ENCODE measurements at places on chromosomes 7 and 10. TPM values are rescaled to one million over a fixed set of nuclear protein-coding genes. Genes with fewer than 3 reads are reported as not detected.

DNA sequence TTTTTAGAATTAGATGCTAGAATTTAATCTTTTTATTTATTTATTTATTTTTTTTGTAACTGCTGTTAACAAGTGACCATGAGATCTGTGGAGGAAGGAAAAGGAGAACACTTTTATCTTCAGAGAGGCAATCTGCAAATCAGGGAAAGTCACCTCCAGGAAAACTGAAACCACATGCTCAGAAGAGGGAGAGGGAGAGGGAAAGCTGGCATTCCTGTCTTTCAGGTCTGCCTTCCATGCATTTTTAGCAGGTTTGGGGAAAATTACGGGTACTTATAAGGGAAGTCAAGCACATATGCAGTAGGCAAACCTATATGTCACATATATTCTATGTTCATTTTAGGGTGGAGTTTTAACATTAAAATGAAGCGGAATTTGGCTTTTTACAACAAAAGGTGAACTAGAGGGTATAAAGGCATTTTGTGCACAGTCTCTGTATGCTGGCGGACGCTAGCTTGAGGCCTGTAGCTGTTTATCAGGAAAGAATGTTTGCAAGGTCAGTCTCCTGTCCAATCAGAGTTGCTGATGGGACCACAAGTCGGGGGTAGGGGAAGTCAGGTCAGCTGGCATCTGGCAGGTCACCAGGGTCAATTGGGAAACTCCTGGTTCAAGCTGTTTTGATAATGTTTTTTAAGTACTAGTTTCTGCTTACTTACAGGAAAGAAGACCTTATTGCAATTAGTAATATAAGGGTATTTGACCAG, 333.5 kb downstream of the GPR158 start:
- DNase-seq = no peak
- no peaks in the 10 kb centered on the region for H3K4me1 ChIP-seq
- H3K4me3 ChIP-seq = no peak overlapping the region
- no peaks in the 10 kb centered on the region for H3K27me3 ChIP-seq
- no peaks in the 10 kb centered on the region for H3K36me3 ChIP-seq
- no peak overlapping the region for H3K27ac ChIP-seq

DNA sequence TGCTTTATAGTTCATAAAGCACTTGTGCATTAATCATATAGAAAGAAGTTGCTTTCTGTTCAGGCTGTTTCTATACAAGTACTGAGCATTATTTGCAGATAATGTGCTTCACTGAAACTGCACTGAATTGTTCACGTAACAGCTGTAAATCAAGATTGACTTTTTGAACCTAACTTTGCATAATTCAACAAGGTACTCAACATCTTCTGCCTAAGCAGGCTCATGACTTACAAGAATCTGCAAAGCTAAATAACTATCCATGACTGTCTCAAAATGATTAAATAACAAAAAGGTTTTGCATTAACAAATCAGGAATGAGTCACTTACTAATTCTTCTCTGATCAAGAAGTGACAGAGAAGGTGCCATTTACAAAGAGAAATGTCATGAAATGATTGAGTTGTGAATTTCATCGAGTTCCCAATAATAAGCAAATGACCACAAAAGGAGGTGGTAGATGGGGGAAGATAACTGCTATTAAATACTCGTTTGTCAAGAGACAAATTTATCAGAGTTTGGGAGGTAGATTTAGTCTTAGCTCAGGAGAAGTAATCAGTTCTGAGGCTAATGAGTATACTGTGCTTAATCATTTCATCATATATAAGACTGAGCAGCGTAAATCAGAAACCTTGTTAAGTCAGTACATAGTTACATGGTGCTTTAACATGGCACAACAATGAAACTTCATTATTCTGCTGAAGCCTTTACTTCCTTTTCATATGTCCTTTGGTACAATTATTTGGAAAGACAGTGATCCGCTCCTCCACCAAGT, 161.3 kb upstream of the LRRN3 start:
- no peak for DNase-seq
- no peak overlapping the region for H3K27ac ChIP-seq
- no peak overlapping the region for H3K4me3 ChIP-seq
- peaks cover 7% of the 10 kb centered on the region for H3K4me1 ChIP-seq

DNA sequence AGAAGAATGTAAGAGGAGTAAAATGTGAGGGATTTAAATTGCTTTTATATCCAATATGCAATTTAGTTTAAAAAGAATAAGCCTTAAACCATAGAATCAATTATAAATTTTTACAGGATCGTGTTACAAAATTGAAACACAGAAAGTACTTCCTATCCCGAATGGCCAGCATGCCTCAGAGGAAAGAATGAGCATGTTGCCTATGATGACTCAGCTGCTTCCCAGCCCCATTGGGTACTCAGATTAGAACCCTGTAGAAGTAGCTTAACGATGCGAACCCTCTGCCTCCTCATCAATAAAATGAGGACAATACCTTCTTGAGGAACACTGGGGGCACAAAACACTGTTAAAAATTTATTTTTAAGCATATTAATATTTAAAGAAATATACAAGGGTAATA, 113.4 kb upstream of the CDK1 start:
- DNase-seq = no peak
- H3K4me3 ChIP-seq = no peak overlapping the region
- H3K27me3 ChIP-seq = no peaks in the 10 kb centered on the region
- H3K36me3 ChIP-seq = peaks cover 9% of the 10 kb centered on the region
- H3K4me1 ChIP-seq = peaks cover 32% of the 10 kb centered on the region

- DNase-seq = no peak
- peaks cover 61% of the 10 kb centered on the region for H3K4me1 ChIP-seq
- no peaks in the 10 kb centered on the region for H3K36me3 ChIP-seq
- H3K27me3 ChIP-seq = peaks cover 13% of the 10 kb centered on the region
- H3K27ac ChIP-seq = peak overlapping the region; percentile 1
These were observed 15.1 kb upstream of the RALA start for GRCh38 chr7:39608278-39608677.

DNA sequence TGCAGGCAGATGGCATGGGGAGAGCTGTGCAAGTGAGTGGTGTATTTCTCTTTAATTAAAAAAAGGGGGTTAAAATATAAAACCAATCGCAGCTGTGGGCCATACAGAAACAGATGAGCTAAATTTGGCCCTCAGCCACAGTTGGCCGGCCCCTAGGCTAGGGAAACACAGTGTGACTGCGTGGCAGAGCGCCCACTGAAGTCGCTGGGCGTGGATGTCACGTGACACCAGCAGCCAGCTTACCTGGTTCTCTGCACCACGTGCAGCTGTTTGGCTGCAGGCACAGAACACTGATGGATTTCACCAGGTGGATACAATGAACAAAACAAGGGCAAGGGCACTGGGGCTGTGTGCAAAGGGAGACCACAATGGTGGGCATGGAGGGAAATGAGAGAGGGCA, 119.3 kb upstream of the ZNF746 start:
- DNase-seq = no peak
- H3K27me3 ChIP-seq = no peaks in the 10 kb centered on the region
- H3K27ac ChIP-seq = no peak overlapping the region
- H3K36me3 ChIP-seq = peaks cover 78% of the 10 kb centered on the region
- peaks cover 11% of the 10 kb centered on the region for H3K4me1 ChIP-seq

- no peak for DNase-seq
- H3K36me3 ChIP-seq = no peaks in the 10 kb centered on the region
- no peak overlapping the region for H3K27ac ChIP-seq
- no peaks in the 10 kb centered on the region for H3K4me1 ChIP-seq
- H3K4me3 ChIP-seq = no peak overlapping the region
- no peaks in the 10 kb centered on the region for H3K27me3 ChIP-seq
These were observed 201.6 kb upstream of the FZD8 start for GRCh38 chr10:35843524-35844181.

GRCh38 chr10:117980216-117980615, 66.5 kb downstream of the RAB11FIP2 start:
- DNase-seq = no peak
- H3K4me3 ChIP-seq = no peak overlapping the region
- H3K27ac ChIP-seq = no peak overlapping the region
- no peaks in the 10 kb centered on the region for H3K4me1 ChIP-seq
- peaks cover 9% of the 10 kb centered on the region for H3K27me3 ChIP-seq

GRCh38 chr10:3882855-3883254, 97.8 kb upstream of the KLF6 start:
- H3K4me3 ChIP-seq = no peak overlapping the region
- H3K27ac ChIP-seq = no peak overlapping the region

GRCh38 chr10:91313796-91314485, 93.5 kb downstream of the PCGF5 start:
- H3K27me3 ChIP-seq = peaks cover 11% of the 10 kb centered on the region
- peaks cover 10% of the 10 kb centered on the region for H3K4me1 ChIP-seq
- no peak overlapping the region for H3K4me3 ChIP-seq
- H3K27ac ChIP-seq = no peak overlapping the region
- H3K36me3 ChIP-seq = no peaks in the 10 kb centered on the region

- no peak for DNase-seq
- peaks cover 38% of the 10 kb centered on the region for H3K27me3 ChIP-seq
- H3K36me3 ChIP-seq = no peaks in the 10 kb centered on the region
- H3K27ac ChIP-seq = no peak overlapping the region
- no peak overlapping the region for H3K4me3 ChIP-seq
These were observed 195.6 kb downstream of the SKAP2 start for GRCh38 chr7:26668821-26669220.

DNA sequence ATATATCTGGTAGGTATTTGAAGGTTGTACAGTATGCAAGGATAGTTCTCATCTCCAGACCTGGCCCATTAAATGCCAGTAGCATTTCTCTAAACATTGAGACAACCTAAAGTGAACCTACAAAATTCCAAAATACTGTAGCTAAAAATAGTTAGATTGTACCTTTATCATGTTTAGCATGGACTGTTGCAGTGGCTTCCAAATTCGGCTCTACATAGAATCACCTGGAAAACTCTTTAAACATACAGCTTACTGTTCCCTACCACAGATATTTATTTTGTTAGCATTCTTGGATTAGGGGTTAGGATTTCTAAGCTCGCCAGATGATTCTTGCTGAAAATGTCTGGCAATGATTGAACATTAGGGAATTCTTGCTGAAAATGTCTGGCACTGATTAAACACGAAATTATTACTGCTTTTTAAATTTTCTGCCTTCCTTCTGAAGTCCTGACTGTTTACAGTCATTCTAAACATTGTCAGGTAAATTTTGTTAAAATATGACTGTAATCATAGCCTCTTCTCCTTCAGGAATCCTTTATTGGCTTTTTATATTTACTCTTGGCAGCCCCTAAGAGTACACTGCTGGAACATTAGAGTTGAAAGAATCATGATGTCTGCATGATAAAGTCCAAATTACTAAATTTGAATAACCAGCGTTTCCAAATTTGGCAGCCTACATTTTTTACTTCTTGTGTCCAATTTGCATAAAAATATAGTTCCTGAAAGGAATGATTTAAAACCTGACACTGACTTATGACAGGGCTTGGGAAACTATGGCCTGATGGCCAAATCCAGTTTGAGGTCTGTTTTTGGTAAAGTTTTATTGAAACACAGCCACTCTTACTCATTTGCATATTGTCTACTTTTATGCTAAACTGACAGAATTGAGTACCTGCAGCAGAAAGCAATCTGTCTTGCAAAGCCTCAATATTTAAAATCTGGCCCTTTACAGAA, 40.3 kb downstream of the SHOC2 start:
- peaks cover 4% of the 10 kb centered on the region for H3K4me1 ChIP-seq
- no peak overlapping the region for H3K27ac ChIP-seq
- peaks cover 8% of the 10 kb centered on the region for H3K36me3 ChIP-seq
- no peaks in the 10 kb centered on the region for H3K27me3 ChIP-seq
- no peak for DNase-seq
- no peak overlapping the region for H3K4me3 ChIP-seq

- no peak overlapping the region for H3K27ac ChIP-seq
- DNase-seq = no peak
- no peak overlapping the region for H3K4me3 ChIP-seq
- no peaks in the 10 kb centered on the region for H3K27me3 ChIP-seq
- H3K36me3 ChIP-seq = no peaks in the 10 kb centered on the region
- H3K4me1 ChIP-seq = no peaks in the 10 kb centered on the region
These were observed 186.7 kb downstream of the PCLO start for GRCh38 chr7:82975811-82976468.

GRCh38 chr10:126090443-126090842, 194.1 kb downstream of the FANK1 start:
- H3K4me3 ChIP-seq = no peak overlapping the region
- H3K36me3 ChIP-seq = no peaks in the 10 kb centered on the region
- no peak overlapping the region for H3K27ac ChIP-seq
- H3K27me3 ChIP-seq = no peaks in the 10 kb centered on the region
- DNase-seq = no peak
- H3K4me1 ChIP-seq = no peaks in the 10 kb centered on the region

GRCh38 chr7:18684916-18685315, 189.4 kb downstream of the HDAC9 start:
- no peaks in the 10 kb centered on the region for H3K36me3 ChIP-seq
- H3K4me1 ChIP-seq = peaks cover 5% of the 10 kb centered on the region
- H3K27me3 ChIP-seq = no peaks in the 10 kb centered on the region
- no peak overlapping the region for H3K4me3 ChIP-seq
- H3K27ac ChIP-seq = peak overlapping the region; percentile 8
- no peak for DNase-seq

DNA sequence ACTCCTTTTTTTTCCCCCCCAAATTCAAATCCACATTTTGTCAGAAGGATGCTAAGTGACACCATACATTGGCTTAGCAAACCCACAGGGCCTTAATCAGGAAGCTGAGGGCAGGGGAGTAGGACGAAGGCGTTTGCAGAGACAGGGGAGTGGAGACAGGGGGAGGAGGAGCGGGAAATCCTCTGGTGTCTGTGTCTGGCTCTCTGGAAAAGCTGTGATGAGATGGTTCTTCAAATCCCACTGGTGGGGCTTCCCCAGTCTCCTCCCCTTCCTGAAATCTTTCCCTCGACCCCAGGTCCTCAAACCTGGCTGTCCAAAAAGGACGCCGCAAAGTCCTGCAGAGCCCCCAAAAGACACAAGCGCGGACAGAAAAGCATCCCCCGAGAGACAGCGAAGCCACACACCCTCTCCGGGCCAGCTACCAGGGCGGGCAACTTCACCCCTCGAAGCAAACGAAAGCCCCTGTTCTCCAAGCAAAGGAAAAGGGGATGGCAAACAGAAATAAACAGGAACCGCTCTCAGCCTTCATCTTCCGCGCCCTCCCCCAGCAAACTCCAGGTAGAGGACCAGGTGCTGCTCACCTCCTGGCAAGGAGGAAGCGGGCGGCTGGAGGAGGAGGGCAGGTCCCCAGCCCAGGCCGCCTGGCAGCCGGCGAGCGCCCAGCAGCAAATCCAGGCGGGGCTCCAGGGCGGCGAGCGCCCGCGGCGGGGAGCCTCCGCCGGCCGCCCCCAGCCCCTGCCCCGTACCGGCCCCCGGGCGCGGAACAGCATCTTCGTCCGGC, 520 bp downstream of the ELAPOR2 start:
- peaks cover 8% of the 10 kb centered on the region for H3K4me1 ChIP-seq
- peak overlapping the region; percentile 20 for H3K27ac ChIP-seq
- H3K4me3 ChIP-seq = peak overlapping the region; percentile 43
- no peaks in the 10 kb centered on the region for H3K36me3 ChIP-seq
- no peak for DNase-seq

The CHCHD1 gene
- total RNA-seq = 33.5 TPM

The ABCB4 gene
- total RNA-seq = not detected

The PRSS2 gene
- total RNA-seq = not detected

The CRTAC1 gene
- total RNA-seq = not detected

The MBL2 gene
- not detected for total RNA-seq

The CYP51A1 gene
- total RNA-seq = 102 TPM

The COL28A1 gene
- total RNA-seq = not detected

The OR2A1 gene
- not detected for total RNA-seq

The HYAL4 gene
- not detected for total RNA-seq

All from activated T-helper 1 cell treated with anti-CD3 and anti-CD28 coated beads, Interleukin-12 subunit alpha, Interleukin-12 subunit beta, Interleukin-2, Interleukin-4 antibody, amounts not matched to agents 30 ng/mL and 10 ng/mL and 1 ng/mL, durations not matched to agents 14 hours and 24 hours and 36 hours (primary cell).